ENCODE measurements at places on chromosomes 4 and X.
A peak's percentile ranks its signal among the peaks of the same experiment; 100 is the strongest.

GRCh38 chrX:101415180-101416145, 7.4 kb downstream of the HNRNPH2 start:
- peak; percentile 82 for DNase-seq

- DNase-seq, result no peak
These were observed 1.4 kb downstream of the PGM2 start for GRCh38 chr4:37827802-37828321.

DNA sequence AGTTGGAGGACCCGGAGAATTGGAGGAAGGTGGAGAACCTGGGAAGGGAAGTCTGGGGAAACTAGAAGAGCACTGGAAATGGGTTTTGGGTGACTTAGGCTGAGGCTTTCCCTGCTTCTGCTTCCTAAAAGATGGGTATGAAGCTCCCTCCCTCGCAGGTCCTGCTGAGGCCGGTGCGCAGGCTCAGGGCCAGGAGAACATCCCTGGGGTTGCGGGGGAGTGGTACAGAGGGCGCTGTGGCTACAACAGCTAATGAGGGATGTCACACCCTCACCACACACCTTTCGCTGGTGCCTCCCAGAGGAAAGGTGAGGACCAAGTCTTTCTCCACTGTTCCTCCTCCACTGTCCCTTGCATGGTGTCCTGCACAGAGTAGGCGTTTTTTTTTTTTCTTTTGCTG, 15.8 kb downstream of the APLN start:
- no peak for DNase-seq

DNA sequence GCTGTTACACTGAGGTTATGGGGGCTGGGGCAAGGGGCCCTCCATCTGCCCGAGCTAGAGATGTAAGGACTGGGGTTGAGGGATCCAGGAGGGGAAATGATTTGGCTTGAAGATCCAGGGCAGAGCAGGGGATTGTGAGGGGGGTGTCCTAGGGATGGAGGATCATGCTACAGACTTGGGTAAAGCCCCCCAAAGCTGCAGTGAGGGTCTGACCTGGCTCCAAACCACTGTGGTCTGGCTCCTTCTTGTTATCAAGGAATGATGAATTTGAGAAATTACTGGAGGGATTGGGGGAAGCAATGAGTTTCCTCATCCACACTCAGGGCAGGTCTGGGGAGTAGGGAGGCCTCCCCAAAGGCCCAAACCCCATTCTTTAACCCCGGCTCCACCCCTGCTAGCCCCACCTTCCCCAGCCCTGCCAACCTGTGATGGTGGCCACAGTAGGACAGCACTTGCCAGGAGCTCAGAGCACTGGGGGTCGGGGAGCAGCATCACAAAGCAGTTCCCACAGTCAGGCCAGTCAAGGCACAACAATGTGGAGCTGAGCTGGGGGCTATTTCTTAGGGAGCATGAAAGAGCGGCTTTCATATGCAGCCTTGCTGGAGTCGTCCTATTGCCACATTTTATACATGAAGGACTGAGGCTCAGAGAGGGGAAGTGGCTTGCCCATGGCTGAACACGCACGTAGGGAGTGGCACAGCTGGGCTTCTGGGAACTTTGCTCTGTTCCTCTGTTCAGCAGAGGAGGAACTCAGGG, 165.5 kb downstream of the EFNB1 start:
- no peak for DNase-seq

DNA sequence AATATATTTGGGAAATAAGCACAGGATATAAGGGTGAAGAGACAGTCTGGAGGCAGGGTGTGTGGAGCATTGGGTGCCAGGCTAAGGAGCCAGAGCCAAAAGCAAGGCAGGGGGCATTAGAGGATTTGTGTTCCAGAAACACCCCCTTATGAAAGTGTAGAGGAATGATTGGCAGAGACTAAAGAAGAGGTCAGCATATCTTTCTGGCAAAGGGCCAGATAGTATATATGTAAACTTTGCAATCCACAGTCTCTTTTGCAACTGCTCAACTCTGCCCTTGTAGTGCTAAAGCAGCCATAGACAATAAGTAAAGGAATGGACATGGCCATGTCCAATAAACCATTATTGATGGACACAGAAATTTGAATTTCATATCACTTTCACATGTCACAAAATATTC, 3.6 kb upstream of the SLC9A6 start:
- no peak for DNase-seq

GRCh38 chr4:125276811-125277210, 37.9 kb upstream of the FAT4 start:
- DNase-seq, result no peak

DNA sequence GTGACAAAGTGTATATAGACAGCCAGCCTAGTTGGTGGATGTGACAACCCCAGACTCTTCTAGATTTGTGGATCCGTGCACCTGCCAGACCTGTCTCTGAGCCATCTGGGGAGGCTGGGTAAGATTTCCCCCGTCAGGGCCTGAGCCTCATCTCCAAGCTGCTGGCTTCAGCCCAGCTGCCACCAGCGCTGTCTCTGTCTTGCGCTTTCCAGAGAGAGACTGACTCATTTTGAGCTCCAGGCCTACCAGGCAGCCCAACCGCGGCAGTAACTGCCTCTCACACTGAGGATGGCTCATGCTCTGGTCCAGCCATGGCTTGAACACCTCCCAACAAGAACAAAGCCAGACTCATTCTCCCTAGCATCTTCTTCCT, 26.4 kb downstream of the NOP14 start:
- no peak for DNase-seq

DNA sequence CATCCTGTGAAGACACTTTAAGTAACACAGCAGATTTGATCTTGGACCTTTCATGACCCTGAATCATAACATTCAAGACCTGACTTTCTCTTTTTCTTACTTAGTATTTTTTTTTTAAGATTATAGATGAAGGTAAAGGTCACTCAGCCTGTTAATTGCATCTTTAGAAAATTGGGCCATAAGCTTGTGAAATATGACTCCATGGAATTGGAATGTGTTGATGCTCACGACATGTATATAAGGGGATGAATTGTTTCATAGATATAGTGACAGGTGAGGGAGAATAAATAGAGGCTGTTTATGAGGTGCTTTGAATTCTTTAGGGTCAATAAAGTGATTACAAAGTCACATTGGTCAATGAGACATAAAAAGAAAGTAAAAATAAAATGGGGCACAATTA, 27.7 kb upstream of the HS3ST1 start:
- DNase-seq, result no peak

DNA sequence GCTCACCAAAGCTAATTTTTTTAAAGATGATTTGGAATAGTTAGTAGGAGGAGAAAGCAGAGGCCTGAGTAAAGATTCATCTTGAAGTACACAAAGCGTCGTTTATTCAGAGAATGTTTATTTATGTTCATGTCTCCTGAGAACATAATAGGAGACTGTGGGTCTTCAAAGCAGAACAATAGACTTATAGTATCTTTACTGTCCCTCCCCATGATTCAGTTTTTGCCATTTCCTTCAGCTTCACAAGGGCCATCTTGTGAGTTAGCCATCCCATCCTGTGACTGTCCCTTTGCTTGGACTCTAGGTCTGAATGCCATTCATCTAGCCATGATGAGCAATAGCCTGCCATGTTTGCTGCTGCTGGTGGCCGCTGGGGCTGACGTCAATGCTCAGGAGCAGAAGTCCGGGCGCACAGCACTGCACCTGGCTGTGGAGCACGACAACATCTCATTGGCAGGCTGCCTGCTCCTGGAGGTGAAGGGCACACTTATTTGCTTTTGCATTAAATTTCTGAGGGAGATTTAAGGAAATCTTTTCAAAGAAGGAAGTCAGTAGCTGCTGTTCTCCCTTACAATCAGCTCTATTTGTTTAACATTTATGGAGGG, 105.8 kb downstream of the NFKB1 start:
- DNase-seq, result no peak

- DNase-seq, result no peak
These were observed 275.7 kb upstream of the RASGEF1B start for GRCh38 chr4:81747242-81747930.

DNA sequence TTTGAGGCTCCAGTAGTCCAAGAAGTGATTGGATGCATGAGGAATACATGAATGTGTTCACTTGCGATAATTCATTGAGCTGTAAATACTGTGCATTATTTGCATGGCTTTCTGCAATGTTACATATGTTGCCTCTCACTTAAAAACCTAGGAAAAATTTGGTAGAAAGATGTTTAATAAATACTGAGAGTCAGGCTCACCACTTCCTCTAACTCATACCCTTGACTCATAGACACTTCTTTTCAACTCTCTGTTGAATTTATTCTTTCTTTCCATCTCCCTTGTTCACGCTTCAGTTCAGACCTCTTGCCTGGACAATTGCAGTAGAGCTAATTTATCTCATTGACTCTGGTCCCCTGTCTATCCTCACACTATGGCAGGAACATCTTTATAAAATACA, 35.8 kb upstream of the LEF1 start:
- no peak for DNase-seq

DNA sequence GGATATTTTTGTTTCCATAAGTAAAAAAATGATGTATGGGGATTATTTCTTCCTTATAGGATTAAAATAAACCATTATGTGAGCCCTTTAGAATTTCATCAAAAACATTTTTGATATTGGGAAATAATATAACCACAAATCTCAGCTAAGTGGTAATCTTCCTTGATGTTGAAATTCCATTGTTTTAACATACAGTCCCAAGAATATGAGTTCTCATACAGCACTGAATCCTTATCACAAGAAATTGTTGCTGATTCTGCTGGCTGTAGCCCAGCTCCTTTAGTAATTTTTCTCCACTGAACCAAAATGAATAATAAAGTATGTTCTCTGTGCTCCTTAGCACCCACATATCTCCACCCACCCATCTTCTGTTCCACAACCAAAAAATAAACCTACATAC, 41.9 kb upstream of the FAM47B start:
- no peak for DNase-seq

GRCh38 chr4:108172753-108173598, 4.2 kb upstream of the LEF1 start:
- no peak for DNase-seq

DNA sequence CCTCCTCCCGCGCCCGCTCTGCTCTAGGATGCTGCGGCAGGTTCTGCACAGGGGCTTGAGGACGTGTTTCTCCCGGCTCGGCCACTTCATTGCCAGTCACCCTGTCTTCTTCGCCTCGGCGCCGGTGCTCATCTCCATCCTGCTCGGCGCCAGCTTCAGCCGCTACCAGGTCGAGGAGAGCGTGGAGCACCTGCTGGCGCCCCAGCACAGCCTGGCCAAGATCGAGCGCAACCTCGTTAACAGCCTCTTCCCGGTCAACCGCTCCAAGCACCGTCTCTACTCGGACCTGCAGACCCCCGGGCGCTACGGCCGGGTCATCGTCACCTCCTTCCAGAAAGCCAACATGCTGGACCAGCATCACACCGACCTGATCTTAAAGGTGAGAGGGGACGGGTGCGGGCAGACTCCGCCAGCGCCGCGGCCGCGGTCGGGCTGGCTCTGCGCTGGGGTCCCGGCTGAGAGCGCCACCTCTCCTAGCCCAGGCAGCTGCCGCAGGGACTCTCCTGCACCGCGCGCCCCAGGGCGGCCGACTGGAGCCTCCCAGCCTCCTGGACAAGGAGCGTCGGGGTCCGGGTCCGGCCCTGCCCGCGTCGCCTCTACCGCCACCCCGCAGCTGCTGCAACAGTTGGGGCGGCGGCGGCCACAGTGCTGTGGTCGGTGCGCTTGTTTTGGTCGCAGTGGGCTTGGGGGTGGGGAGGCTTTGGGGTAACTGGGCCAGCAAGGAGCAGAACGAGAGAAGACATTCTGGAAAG, at the start of gene PTCHD1:
Gene PTCHD1 (plus strand): TSS at position 2 of the 752 bp plus-strand sequence. CDS start 27 bp downstream, at position 29.
- no peak for DNase-seq

GRCh38 chr4:153246446-153247115, 42.3 kb downstream of the TRIM2 start:
- no peak for DNase-seq

DNA sequence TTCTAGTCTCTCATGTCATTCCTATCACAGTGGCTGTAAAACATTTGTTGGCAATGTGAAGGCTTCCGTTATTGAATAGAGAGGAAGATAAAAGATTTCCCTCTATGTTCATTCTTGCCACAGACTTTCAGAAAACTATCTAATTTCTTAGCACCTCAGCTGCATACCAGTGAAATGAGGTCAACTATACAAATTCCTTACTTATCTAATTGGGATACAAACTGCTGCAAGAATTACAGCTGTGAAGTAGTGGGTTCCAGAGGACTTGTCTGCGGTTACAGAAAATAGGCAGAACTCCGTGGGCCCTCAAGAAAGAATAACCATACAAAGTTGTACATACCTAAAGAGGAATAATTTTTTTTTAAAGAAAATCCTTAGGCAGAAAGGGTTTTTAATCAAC, 175.8 kb downstream of the PPP1R2C start:
- DNase-seq, result no peak

GRCh38 chr4:33722254-33722653, 2522.1 kb downstream of the ARAP2 start:
- peak; percentile 14 for DNase-seq

GRCh38 chr4:41212616-41213203, 1.6 kb downstream of the APBB2 start:
- peak; percentile 64 for DNase-seq

DNA sequence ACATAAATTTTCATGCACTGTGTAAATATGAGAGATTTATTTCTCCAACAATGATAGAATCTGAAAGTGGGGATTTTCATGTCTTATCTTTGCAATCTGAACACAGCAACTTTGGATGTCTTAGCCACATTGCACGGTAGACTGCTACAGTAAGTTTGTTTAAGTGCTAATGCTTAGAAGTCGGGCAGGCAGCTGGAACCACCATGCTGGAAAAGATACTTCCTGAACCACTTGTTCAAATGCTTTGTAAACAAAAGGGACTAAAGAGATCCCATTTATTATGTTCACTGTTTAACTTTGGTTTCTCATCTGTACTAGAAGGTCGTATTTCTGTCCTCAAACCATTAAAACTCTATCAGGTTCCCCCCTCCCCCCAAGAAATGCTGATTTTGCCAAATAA, 555.9 kb upstream of the DIPK2B start:
- no peak for DNase-seq

All from fibroblast of the conjunctiva (primary cell).